Activated CD8-positive, alpha-beta memory T cell treated with anti-CD3 and anti-CD28 coated beads, Interleukin-2, amount 10 ng/mL, durations not matched to agents 7 days and 5 days (primary cell): ENCODE measurements at places on chromosomes 16 and 17. TPM values are rescaled to one million over a fixed set of nuclear protein-coding genes. Genes with fewer than 3 reads are reported as not detected.

DNA sequence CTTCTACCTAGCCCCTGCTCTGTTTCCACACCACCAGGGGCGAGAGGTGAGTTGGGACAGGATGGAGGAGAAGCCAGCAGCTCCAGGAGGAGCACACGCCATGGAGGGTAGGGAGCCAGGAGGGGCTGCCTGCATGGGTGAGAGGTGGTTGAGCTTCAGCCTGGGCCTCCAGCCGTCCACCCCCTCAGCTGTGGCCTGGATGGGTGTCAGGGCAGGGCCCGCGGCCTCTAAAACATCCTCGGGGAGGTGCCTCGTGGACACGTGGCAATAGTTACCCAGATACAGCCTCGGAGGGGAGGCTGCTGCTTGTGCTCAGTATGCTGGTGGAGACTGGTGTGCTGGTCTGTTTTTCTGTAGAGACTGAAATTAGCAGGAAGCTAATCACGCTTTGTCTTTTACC lies 104.7 kb upstream of the GSE1 start:
- H3K27me3 ChIP-seq, result no peaks in the 10 kb centered on the region
- no peak overlapping the region for H3K4me3 ChIP-seq
- DNase-seq, result no peak
- H3K4me1 ChIP-seq, result no peaks in the 10 kb centered on the region

- peaks cover 44% of the 10 kb centered on the region for H3K4me1 ChIP-seq
- no peak for DNase-seq
- H3K27ac ChIP-seq, result peak overlapping the region; percentile 93
- H3K27me3 ChIP-seq, result no peaks in the 10 kb centered on the region
- H3K4me3 ChIP-seq, result no peak overlapping the region
These were observed 3.8 kb downstream of the FHOD1 start for GRCh38 chr16:67243481-67243880.

DNA sequence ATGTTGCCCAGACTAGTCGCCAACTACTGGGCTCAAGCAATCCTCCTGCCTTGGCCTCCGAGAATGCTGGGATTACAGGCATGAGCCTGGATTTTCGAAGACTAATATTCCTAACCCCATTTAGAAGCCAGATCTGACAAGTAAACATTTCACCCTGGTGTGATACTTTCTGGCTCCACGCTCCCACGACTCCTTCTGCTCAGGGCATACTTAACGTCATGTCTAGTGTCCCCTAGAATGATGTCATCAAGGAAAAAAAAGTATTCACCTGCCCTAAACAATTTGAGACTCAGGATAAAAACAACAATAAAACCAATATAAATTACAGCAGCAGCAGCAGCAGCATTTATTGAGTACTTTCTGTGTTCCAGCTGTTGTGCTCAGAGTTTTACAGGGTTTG lies 13.2 kb downstream of the ITGB3 start:
- H3K4me3 ChIP-seq, result no peak overlapping the region
- no peak overlapping the region for H3K27ac ChIP-seq
- DNase-seq, result no peak

DNA sequence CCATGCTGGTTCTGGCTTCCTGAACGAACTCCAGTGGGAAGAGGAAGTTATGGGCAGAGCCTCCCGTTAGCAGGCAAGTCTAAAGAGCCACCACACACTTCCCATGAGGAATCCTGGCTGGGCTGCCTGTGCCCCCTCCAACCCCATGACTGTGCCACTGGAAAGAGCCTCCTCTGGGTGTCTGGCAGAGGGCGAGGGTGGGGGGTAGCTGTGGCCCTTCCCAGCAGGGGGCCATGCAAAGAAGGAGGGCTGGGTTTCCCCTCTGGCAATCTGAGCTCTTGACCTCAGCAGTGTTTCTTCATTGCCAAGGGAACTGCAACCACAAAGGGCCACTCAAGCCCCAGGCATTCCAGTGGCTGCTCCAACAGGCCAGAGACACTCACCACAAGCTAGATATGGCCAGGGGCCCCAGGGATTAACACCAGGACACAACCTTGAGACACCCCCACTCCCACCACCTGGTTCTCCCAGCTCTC lies 1.7 kb upstream of the RRAD start:
- H3K36me3 ChIP-seq, result no peaks in the 10 kb centered on the region
- H3K27ac ChIP-seq, result no peak overlapping the region
- H3K4me1 ChIP-seq, result peaks cover 25% of the 10 kb centered on the region
- H3K4me3 ChIP-seq, result no peak overlapping the region
- no peak for DNase-seq
- peaks cover 31% of the 10 kb centered on the region for H3K27me3 ChIP-seq

DNA sequence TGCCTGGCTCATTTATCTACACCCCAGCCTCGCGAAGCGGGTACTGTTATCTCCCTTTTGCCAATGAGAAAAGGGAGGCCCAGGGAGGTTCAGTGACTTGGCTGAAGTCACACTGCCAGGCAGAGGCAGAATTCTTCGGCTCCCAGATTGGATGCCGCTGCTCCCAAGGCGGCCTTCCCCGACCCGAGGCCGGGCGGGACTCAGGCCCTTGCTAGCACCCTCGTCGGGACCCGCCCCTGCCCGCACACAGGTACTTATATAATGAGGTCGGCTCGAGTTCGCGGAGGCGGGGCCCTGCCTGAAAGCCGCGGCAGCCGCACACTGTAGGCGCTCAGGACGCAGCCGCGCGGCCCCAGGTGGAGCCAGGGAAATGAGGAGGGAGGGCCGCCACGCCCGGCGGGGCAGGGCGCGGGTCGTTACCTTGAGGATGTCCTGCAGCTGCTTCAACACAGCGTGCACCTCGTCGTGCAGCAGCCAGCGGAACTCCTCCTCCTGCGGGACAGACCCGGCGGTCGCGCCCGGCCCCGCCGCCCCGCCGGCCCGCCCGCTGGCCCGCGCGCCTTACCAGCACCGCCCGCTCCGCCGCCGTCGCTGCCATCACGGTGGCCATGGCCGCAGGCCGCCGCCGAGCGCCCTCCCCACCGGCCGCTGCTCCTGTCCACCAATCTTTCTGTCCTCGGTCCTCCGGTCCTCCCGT lies at the start of gene ROGDI:
TSS of gene ROGDI (minus strand) at position 672 of the 697 bp plus-strand sequence. CDS start at position 610, 62 bp downstream.
- H3K4me1 ChIP-seq, result peaks cover 10% of the 10 kb centered on the region
- H3K27me3 ChIP-seq, result no peaks in the 10 kb centered on the region
- peak; percentile 85 for DNase-seq
- peaks cover 4% of the 10 kb centered on the region for H3K36me3 ChIP-seq
- peak within 1 kb of the TSS; percentile 77 for H3K4me3 ChIP-seq
- H3K27ac ChIP-seq, result peak within 1 kb of the TSS; percentile 72

GRCh38 chr16:65754820-65755691 lies 611.4 kb upstream of the CDH5 start:
- H3K4me3 ChIP-seq, result no peak overlapping the region
- H3K27ac ChIP-seq, result no peak overlapping the region
- DNase-seq, result no peak
- no peaks in the 10 kb centered on the region for H3K36me3 ChIP-seq
- H3K4me1 ChIP-seq, result no peaks in the 10 kb centered on the region
- H3K27me3 ChIP-seq, result no peaks in the 10 kb centered on the region

GRCh38 chr17:77779711-77780539 lies 178.6 kb upstream of the TNRC6C start:
- DNase-seq, result no peak
- H3K4me3 ChIP-seq, result no peak overlapping the region
- H3K27me3 ChIP-seq, result no peaks in the 10 kb centered on the region
- no peak overlapping the region for H3K27ac ChIP-seq

DNA sequence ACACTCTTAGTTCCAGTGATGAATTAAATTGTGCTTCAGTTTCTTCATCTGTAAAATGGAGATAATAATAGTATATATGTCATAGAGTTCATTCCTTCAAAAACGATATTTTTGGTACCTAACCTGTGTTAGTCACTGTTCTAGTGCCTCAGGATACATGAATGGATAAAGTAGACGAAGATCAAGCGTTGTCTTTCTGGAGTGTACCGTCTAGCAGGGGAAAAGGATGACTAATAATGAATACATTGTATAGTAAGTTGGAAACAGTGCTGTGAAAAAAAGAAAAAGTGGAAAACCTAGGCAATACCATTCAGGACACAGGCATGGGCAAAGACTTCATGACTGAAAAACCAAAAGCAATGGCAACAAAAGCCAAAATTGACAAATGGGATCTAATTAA lies 8.6 kb downstream of the KRT10 start:
- peaks cover 8% of the 10 kb centered on the region for H3K4me1 ChIP-seq
- peaks cover 18% of the 10 kb centered on the region for H3K36me3 ChIP-seq
- DNase-seq, result no peak

GRCh38 chr17:7839876-7840261 lies 5.9 kb downstream of the KDM6B start:
- H3K27me3 ChIP-seq, result no peaks in the 10 kb centered on the region
- H3K27ac ChIP-seq, result no peak overlapping the region
- H3K36me3 ChIP-seq, result no peaks in the 10 kb centered on the region
- no peak overlapping the region for H3K4me3 ChIP-seq

The KRT25 gene
- not detected for total RNA-seq

The KRTAP17-1 gene
- not detected for total RNA-seq

The FSCN2 gene
- 0.56 TPM for total RNA-seq

The HS3ST6 gene
- total RNA-seq, result not detected

The RNF43 gene
- 0.52 TPM for total RNA-seq
